ENCODE measurements at places on chromosomes 11 and 22. TPM values are rescaled to one million over a fixed set of nuclear protein-coding genes. Genes with fewer than 3 reads are reported as not detected.

- no peak for DNase-seq
Observed at GRCh38 chr11:31786996-31787685, 24.0 kb downstream of the PAX6 start.

DNA sequence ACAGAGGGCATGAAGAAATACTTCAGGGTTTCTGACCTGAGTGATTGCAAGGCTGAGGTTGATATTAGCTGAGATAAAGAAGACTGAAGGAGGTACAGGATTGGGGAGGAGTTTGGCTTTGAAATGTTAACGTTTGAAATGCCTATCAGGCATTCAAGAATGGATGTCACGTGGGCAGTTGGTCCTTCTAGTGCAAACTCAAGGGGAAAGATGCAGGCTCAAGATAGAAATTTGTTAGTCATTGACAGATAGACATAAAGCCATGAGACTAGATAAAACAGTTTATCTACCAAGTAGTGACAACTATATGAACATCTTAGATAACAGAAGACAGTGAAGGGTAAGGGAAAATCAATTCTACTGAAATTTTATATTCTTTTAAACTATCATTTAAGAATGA, 23.1 kb downstream of the TTC17 start:
- no peak for DNase-seq

- DNase-seq, result no peak
Observed at GRCh38 chr11:127191689-127192088, 191.1 kb upstream of the KIRREL3 start.

DNA sequence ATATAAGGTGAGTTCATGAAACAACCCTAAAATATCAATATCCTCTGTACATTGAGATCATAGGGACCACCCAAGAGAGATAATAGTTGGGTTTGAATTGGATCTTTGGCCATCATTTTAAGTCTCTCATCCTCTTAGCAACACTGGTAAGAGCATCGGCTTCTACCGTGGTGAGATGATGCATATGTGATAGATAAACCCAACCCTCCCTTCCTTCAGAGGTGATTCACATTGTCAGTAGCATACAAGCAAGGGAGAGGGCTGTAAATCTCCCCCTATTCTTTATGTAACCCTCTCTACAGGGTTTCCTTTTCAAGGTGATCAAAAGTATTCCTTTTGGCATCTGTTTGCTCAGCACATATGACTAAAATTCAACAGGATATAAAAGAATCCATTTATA, 102.4 kb upstream of the MTMR2 start:
- DNase-seq, result no peak

IMMP1L gene
- total RNA-seq, result 10.3 TPM

Data from T-helper 17 cell (primary cell).